ENCODE measurements at places on chromosomes 1 and 21.

GRCh38 chr21:36320421-36321324, 676 bp downstream of the MORC3 start:
- DNase-seq, result no peak

- no peak for DNase-seq
These were observed 198.3 kb downstream of the SLC44A5 start for GRCh38 chr1:75412616-75413015.

GRCh38 chr1:67855444-67855843, 22.2 kb upstream of the GNG12 start:
- no peak for DNase-seq

DNA sequence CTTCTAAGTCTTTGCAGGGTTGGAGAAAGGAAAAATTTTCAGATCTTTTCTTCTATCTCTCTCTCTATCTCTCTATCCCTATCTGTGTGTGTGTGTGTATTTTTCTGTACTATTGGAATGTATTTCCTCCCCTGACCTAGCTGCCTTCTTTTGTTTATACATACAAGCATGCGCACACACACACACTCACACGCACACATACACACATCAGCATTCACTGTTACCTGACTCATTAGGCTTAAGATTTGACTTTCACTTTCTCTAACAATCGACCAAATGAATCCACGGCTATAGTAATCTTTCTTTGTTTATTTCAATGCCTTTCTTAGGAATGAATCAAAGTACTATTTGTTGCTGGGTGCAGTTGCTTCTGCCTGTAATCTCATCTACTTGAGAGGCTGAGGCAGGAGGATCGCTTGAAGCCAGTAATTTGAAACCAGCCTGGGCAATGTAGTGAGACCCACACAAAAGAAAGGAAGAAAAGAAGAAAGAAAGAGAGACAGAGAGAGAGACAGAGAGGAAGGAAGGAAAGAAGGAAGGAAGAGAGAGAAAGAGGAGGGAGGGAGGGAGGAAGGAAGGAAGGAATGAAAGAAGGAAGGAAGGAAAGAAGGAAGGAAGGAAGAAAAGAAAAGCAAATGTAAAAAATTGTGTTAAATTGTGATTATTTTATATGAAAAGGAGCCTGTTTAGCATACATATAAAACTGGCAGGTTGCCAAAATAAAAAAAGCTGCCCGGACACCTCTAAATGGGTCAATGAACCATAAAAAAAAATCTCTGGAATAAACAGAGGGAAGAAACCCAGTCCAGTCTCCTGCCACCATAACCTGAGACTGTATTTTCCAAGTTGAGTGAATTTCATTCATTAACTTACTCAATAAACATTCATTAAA, 206.8 kb downstream of the ZNF326 start:
- no peak for DNase-seq

GRCh38 chr1:112268408-112268807, 127.6 kb upstream of the CTTNBP2NL start:
- DNase-seq, result no peak

- DNase-seq, result no peak
These were observed 213.5 kb upstream of the PTGFR start for GRCh38 chr1:78277253-78277652.

- DNase-seq, result peak; percentile 58
These were observed 179.6 kb downstream of the DHRS3 start for GRCh38 chr1:12438349-12438924.

DNA sequence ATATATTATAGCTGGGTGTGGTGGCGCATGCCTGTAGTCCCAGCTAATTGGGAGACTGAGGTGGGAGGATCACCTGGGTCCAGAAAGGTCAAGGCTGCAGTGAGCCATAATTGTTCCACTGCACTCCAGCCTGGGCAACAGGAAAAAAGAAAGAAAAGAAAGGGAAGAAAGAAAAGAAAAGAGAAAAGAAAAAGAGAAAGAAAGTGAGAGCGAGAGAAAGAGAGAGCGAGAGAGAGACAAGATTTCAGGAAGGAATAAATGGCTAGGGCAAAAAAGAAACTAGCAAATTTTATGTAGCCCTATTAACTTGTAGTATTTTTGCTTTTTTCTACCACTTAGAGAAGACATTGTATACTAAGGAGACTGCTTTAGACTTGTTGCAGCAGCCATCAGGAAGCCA, 6.2 kb downstream of the NRAS start:
- DNase-seq, result no peak

DNA sequence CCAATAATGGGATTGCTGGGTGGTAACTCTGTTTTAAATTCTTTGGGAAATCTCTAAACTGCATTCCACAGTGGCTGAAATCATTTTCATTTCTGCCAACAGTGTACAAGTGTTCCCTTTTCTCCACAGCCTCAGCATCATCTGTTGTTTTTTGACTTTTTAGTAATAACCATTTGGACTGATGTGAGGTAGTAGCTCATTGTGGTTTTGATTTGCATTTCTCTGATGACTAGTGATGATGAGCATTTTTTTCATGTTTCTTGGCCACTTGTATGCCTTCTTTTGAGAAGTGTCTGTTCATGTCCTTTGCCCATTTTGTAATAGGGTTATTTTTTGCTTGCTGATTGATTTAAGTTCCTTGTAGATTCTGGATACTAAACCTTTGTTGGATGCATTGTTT, 131.9 kb upstream of the B3GALT2 start:
- no peak for DNase-seq

GRCh38 chr1:81379430-81379829, 421.3 kb upstream of the ADGRL2 start:
- no peak for DNase-seq

- no peak for DNase-seq
These were observed 5.3 kb downstream of the GALNT2 start for GRCh38 chr1:230072296-230072695.
